ENCODE measurements at places on chromosomes 11 and 22.
A peak's percentile ranks its signal among the peaks of the same experiment; 100 is the strongest.

GRCh38 chr11:114263513-114264170, 32.6 kb upstream of the NNMT start:
- peak; percentile 22 for DNase-seq

GRCh38 chr11:72433455-72434036, 785 bp downstream of the CLPB start:
- DNase-seq: no peak

DNA sequence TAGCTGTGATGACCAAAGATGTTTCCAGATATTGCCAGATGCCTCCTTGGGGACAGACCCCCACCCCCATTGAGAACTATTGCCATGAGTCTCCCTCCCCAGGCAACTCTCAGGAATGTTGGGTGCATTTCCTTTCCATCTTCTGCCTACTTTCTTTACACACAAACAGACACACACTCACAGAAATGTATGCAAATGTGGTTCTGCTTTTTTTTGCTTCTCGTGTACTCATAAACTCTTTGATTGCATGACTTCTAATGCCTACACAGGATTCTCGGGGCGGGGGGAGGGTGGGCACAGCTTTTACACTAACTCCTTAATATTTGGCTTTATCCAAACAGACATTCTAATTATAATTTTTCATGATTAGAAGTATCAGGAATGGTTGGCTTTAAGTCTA, 53.3 kb upstream of the SUSD2 start:
- DNase-seq: no peak

GRCh38 chr22:33932997-33933396, 12.7 kb upstream of the LARGE1 start:
- DNase-seq: no peak

Measured in Caco-2 (cell line).